ENCODE measurements at places on chromosomes 5 and 9. TPM values are rescaled to one million over a fixed set of nuclear protein-coding genes. Genes with fewer than 3 reads are reported as not detected.

The ALDOB gene
- total RNA-seq, result not detected

The NUTM2F gene
- total RNA-seq, result not detected

The CCL28 gene
- total RNA-seq, result 18.0 TPM

GRCh38 chr5:95818181-95819147 lies 4.1 kb downstream of the GLRX start:
- peak overlapping the region; percentile 88 for H3K27ac ChIP-seq
- H3K4me3 ChIP-seq, result peak overlapping the region; percentile 69
- DNase-seq, result peak; percentile 55
- H3K36me3 ChIP-seq, result peaks cover 17% of the 10 kb centered on the region
- H3K27me3 ChIP-seq, result no peaks in the 10 kb centered on the region

DNA sequence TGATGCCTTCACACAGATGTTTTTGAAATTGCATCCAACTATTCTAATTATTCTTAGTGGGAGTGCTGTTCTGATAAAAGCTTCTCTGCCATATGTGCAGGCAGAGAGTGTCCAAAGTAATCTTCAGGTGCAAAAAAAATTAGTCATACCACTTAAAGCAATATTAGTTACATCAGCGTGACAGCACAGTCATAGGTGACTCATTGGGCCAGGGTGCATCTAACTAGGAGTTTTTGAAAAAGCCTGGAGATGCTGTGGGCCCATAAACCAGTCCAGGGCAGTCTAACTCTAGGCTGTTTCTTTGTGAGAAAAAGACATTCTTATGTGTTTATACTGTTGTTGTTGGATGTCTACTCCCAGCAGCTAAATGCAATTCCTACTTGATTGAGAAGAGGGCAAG lies 33.0 kb upstream of the C6 start:
- no peaks in the 10 kb centered on the region for H3K36me3 ChIP-seq
- H3K27me3 ChIP-seq, result no peaks in the 10 kb centered on the region
- DNase-seq, result no peak
- no peak overlapping the region for H3K27ac ChIP-seq
- H3K4me3 ChIP-seq, result no peak overlapping the region

Data from activated CD4-positive, alpha-beta T cell treated with anti-CD3 and anti-CD28 coated beads for 36 hours (primary cell).